ENCODE measurements at places on chromosomes 6 and 20.
A peak's percentile ranks its signal among the peaks of the same experiment; 100 is the strongest.

GRCh38 chr6:46915380-46915779 is 6.4 kb downstream of the ADGRF5 start:
- no peak for DNase-seq

DNA sequence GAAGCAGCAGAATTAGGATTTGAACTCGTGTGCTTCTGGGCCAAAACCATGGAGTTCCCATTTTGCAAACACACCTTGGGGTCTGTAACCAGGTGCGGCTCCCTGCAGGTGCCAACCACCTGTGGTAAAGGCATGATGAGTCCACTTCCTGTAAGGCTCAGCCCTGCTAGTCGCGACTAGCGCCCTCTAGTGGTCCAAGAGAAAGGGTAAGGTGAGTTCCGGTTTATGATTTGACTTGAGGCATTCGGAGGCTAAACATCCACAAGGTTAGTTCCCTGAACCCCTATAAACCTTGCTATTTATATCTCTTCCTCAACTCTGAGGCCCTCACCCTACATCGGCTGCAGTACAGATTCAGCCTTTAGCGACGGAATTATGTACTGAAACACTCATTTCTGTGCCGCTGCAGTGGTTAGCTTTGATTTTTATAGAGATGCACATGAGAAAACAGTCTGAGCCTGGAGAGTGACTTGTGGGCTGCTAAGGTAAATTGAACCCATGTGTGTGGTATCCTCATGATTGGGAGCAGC is 173.4 kb downstream of the PLCB1 start:
- DNase-seq: no peak

DNA sequence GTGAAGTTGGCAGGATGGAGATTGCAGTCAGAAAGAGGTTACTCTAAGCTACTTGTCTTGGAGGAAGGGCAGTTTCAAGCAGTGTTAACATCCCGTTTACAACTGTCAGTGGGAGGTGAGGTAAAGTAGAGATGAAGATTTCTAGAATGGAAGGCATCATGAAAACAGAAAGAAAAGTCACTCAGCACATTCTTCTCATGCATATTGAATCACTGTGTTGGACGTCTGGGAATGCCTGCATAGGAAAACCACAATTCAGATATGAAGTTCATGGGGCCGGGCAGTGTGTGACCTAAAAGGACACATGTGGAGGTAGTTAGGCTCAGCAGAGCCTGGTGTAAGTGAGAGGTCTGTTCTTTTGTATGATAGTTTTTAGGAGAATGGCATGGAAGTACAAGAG is 73.5 kb upstream of the LAMP5 start:
- no peak for DNase-seq

- peak; percentile 30 for DNase-seq
Observed at GRCh38 chr6:139925894-139926641, 551.6 kb upstream of the CITED2 start.

- DNase-seq: no peak
Observed at GRCh38 chr6:72654071-72654621, 32.3 kb downstream of the KCNQ5 start.

GRCh38 chr6:137900815-137901214 is 33.8 kb downstream of the TNFAIP3 start:
- DNase-seq: no peak

- no peak for DNase-seq
Observed at GRCh38 chr6:44646355-44646754, 258.8 kb downstream of the CDC5L start.

GRCh38 chr20:41984031-41984430 is 365.9 kb upstream of the CHD6 start:
- no peak for DNase-seq

Measured in AG09319 (cell line).